ENCODE measurements at places on chromosomes 1 and 21.

- no peak for DNase-seq
Measured at GRCh38 chr1:161099090-161099802, 1.1 kb downstream of the KLHDC9 start.

DNA sequence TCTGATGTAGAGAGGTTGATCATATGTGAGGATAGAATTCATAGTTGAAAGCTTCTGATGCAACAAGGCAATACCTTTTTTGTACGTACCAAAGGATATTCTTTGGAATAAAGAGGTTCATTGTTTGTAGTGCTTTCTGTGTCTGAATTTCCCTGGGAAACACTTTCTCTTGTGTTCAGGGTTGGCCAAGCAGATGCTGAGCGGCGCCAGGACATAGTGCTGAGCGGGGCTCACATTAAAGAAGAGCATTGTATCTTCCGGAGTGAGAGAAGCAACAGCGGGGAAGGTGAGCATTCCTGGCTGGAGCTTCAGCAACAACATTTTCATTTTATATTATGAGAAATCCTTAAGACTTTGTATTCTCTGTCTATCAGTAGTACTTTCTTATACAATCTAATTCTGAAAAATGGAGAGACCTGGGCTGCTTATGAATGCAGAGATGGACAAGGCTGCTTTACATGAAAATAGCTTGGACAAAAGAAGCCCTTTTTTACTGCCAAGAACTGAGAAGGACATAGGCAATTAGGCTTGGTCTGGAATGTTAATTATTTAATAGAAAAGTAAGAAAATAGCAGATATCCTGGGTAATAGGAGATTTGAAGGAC lies 85.2 kb downstream of the KIF1B start:
- DNase-seq, result no peak

- no peak for DNase-seq
Measured at GRCh38 chr1:117843791-117844190, 85.6 kb downstream of the GDAP2 start.

GRCh38 chr1:194184974-194185373 lies 998.6 kb upstream of the B3GALT2 start:
- DNase-seq, result no peak

DNA sequence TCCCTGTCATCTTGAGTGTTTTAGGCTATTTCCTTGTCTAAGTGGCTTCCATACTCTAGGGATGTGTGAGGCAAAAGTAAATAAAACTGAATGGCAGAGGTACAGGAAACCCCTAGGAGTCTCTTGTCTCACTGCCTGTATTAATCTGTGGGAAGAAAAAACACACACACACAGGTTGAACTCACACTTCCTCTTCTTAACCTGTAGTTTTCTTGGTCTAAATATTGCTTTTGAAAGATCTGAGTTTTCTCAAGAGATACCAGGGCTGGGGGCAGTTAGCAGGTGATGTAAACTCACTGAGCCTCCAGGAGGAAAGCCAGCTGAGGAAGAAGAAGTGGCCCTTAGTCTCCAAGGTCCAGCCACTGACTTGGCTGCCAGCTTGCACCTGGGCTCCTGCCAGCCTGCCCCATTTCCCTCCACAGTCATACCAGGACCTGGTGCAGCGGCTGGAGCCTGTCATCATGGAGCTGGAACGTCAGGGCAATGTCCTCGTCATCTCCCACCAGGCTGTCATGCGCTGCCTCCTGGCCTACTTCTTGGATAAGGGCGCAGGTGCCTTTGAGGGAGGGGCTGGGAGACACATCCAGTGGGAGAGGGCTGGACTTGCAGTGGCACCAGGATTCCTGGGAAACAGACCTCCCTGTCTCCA lies 16.9 kb downstream of the PFKFB2 start:
- DNase-seq, result no peak

DNA sequence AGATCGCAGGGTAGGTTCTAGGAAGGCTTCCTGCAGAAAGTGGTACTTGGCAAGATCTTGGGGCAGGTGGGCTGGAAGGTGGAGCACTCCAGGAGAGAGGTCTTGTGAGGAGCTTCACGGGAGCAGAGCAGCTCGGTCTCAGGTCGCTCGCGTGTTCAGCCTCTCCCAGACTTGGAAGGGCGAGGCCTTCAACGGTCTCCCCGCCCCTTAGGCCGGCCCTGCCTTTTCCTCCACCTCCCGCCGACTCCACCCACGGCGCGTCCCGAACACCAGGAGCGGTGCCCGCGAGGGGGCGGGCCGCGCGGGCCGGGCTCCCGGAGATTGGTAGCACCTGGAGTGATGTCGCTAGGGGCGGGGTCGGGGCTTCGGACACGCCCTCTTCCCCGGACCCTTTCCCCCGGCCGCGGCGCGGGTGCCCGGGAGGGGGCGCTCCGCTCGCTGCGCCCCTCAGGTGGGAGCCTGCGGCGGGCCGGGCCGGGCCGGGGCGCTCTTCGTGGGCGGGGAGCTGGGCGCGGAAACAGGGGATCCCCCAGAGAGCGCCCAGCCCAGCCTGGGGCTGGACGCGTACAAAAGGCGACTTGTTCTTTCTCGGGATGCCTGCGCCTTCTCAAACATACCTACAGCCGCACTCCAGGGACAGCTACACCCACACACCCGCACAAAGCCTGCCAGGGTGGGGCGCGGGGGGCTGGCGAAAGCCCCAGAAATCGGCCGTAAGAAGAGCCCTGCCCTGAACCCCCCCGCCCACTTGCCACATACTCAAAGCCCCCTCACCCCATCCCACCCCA lies 35.5 kb downstream of the AHDC1 start:
- peak; percentile 95 for DNase-seq

DNA sequence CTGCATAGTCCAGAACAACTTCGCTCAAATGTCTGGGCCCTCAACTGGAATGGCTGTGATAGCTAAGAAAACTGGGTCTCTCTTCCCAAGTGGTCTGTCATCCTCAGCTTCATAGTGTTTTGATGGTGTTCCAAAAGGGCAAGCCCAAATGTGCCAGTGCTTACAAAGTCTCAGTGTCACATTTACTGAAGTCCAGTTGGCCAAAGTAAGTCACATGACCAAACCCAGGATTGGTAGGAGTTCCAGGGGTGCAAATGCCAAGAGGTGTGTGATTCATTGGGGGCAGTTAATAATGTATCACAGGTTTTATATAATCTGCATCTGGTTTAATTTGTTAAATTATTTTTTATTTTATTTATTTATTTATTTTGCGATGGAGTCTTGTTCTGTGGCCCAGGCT lies 24.9 kb downstream of the SMG7 start:
- DNase-seq, result no peak

- DNase-seq, result no peak
Measured at GRCh38 chr21:43944078-43944633, 68.0 kb upstream of the TRAPPC10 start.

- no peak for DNase-seq
Measured at GRCh38 chr1:247824023-247824422, at the start of gene OR14A16. Gene OR14A16, minus strand, starts transcription at chr1:247824119. Its CDS starts 8,390 bp downstream, at chr1:247815729.

- no peak for DNase-seq
Measured at GRCh38 chr1:14377386-14377785, 221.1 kb upstream of the KAZN start.

- no peak for DNase-seq
Measured at GRCh38 chr1:74715236-74715502, 17.7 kb downstream of the CRYZ start.

DNA sequence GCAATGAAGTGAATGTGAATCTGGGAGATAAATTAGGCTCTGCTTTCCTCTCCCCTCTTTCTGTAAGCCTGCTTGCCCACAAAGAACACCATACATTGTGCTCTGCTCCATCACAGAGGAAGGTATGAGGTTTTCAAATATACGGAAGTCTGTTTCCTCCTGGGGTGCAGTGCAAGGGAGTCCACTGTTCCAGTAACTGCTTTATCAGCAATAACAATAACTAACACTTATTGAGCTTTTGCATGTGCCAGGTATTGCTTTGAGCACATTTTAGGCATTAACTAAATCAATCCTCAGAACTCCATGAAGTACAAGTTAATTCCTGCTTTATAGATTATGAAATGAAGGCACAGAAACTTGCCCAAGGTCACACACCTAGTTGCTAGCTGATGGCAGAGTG lies 10.0 kb downstream of the LTN1 start:
- DNase-seq, result no peak

- DNase-seq, result no peak
Measured at GRCh38 chr1:228032041-228032440, 25.2 kb downstream of the WNT3A start.

DNA sequence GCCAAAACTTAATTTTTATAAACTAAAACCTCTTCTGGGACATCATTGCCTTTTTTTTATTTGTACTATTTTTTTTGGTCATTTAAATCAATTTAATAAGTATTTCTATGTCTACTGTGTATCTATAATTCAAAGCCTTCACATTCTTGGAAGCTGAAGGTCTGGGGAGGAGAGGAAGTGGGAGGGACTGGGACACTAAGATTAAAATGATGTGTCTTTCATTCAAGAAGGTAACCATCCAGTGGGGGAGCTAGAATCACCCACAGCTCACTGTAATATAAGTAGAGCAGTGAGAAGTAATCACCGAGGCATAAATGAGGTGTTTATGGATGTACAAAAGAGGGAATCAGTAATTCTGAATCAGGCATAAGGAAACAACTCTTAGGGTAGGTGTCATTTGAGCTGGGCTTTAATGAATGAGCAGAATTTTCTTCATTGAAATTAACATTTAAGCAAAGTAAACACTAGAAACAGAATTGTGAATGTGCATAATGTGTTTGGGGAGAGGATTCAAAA lies 52.8 kb downstream of the PTGER3 start:
- no peak for DNase-seq

DNA sequence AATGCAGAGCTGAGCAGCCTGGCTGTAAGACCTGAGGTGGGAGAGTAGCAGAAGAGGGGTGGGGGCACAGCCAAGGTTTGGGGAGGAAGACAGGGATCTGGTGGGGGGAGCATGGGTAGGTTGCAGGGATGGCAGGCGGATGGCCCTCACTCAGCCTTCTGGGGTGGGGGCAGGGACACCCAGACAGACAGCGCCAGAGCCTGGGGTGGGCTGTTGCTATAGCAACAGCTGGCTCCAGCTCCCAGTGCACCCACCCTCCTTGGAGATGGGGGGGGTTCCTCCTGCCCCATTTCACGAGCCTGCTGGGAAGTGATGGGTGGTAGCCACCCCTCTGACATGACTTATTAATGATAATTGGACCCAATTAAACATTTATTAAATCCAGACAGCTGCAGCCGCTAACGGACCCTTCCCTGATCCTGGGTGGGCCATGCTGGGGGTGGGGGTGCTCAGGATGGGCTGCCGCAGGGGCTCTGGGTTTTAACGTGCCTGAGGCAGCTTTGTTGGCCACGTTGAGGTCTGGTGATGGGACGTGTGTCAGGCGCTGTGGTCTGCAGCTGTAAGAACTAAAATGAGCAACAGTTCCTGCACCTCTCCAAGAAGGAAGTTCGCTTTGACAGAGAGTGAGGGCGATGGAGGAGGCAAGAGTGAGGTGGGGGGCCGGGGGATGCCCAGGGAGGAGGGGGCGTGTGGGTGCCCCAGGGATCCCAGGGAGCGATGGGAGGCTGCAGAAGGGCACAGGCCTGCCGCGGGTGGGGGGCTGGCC lies 19.4 kb downstream of the AGRN start:
- no peak for DNase-seq

- DNase-seq, result no peak
Measured at GRCh38 chr1:18955131-18955440, 1.4 kb downstream of the IFFO2 start.

GRCh38 chr1:199931666-199932377 lies 95.7 kb upstream of the NR5A2 start:
- peak; percentile 8 for DNase-seq

- DNase-seq, result no peak
Measured at GRCh38 chr1:109652402-109652801, 3.5 kb upstream of the GSTM4 start.

DNA sequence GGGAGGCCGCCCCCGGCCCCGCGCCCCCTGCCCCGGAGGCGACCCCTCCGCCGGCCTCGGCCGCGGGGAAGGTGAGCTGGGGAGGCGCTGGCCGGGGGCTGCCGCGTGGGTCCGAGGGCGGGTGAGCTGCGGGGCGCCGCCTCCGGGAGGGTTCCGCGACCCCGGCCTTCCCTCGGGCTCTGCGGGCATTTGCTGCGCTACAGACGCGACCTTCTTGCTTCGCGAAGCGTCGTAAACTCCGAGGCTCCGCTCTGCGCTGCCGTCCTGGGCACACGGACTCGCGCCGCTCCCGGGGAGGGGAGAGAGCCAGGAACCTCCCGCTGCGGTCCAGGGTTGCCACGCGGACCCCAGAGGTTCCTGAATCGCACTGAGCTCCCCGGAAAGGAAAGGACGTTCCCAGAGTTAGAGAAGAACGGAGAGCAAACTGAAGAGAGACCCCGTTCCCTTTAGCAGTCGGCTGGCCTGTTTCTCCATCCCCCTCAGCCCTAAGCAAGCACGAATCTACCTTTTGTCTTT lies 345 bp downstream of the SLX9 start:
- no peak for DNase-seq

DNA sequence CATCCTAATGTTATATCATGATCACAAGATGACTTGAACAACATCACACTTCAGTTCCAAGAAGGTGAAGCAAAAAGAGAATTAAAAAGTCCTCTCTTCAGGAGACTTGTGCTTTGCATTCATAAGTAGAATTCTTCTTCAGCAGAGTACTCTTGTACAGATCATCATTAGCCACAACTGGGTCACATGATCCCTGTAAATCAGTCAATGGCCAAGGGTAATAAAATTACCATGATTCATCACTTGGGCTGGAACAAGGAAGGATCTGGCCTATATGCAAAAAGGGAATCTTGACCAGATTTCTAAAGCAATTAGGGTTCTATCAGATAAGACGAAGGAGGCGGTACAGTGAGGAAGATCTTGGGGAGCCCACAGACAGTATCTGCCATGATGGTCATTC lies 458.0 kb upstream of the DEPDC1 start:
- no peak for DNase-seq

- DNase-seq, result no peak
Measured at GRCh38 chr1:183810121-183810520, 5.2 kb downstream of the RGL1 start.

- DNase-seq, result no peak
Measured at GRCh38 chr21:27569091-27569490, 602.2 kb upstream of the ADAMTS5 start.

DNA sequence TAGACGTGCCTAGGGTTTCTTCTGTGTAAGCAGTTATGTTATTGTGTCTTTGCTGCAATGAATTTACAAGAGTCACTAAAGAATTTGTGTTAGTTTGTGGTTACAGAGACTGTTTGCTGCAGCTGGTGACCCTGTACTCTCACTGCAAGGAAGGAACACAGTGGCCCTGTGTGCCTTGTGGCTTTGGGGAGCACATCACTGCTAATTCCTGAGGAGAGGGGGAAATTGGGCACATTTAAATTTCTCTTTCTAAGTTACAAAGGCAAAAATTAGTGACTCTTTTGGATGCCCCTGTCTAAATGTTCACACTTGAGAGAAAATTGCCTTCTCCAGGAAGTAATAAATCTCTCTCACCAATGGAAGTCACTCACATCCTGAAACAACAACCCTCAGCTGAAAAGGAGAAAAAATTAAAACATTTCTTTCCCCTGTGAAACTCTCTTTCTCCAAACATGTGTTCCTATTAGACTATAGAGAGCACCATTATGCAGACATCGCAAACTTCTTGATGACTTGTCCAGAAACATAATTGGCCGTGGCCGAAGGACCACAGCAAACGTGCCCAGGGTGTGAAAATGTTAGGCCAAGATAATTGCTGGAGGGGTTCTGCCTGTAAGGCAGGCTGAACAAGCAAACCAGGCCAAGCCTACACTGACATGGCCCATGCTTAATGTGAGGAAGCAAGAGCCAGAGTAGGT lies 32.3 kb upstream of the SPAG17 start:
- DNase-seq, result no peak

Data from activated CD4-positive, alpha-beta T cell treated with anti-CD3 and anti-CD28 coated beads, Interleukin-2, amount 50 U/mL, for 48 hours (primary cell).